ENCODE measurements at places on chromosomes 1 and 21. TPM values are rescaled to one million over a fixed set of nuclear protein-coding genes. Genes with fewer than 3 reads are reported as not detected.
A peak's percentile ranks its signal among the peaks of the same experiment; 100 is the strongest.

- peak overlapping the region; percentile 89 for H3K27ac ChIP-seq
- H3K4me3 ChIP-seq = peak overlapping the region; percentile 57
- peaks cover 85% of the 10 kb centered on the region for H3K4me1 ChIP-seq
- H3K27me3 ChIP-seq = peaks cover 16% of the 10 kb centered on the region
- H3K36me3 ChIP-seq = no peaks in the 10 kb centered on the region
Observed at GRCh38 chr1:1434824-1435105, 725 bp upstream of the VWA1 start.

GRCh38 chr1:218660678-218661053 lies 315.5 kb downstream of the TGFB2 start:
- H3K4me3 ChIP-seq = no peak overlapping the region
- H3K27me3 ChIP-seq = no peaks in the 10 kb centered on the region
- no peaks in the 10 kb centered on the region for H3K4me1 ChIP-seq
- DNase-seq = no peak

DNA sequence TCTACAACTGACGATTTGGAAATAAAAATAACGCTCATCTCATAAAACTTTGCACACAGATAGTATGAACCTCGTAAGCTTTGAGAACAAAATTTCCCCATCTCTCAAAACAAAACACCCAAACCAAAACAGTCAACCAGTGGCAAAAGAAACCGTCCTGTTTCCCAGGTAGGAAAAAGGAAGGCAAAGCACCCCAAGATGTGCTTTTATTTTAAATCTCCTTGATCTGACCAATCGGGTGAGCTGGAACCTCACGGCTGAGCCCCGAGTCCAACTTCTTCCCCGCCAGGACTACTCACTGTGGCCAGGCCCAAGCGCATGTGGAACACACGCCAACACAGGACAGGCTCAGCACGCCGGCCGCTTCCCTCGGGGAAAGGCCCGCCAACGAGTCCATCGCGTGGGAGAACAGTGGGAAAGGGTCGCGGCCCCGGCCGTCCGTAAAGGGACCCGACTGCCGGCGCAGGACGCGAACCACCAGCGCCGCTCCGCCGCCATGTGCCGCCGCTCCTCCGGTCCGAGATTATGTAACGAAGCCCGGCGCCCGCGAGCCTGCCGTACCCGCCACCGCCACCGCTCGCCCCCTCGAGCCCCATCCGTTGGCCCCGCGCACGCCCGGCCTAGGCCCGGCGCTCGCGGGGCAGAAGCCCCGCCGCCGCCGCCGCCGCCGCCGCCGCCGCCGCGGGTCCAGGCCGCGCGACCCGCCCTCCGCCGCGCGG lies 759 bp downstream of the AHCTF1 start:
- no peaks in the 10 kb centered on the region for H3K27me3 ChIP-seq
- peak overlapping the region; percentile 95 for H3K4me3 ChIP-seq
- peak overlapping the region; percentile 98 for H3K27ac ChIP-seq
- H3K4me1 ChIP-seq = peaks cover 14% of the 10 kb centered on the region
- peaks cover 30% of the 10 kb centered on the region for H3K36me3 ChIP-seq

GRCh38 chr1:153394391-153394790 lies 3.5 kb upstream of the S100A8 start:
- H3K27ac ChIP-seq = no peak overlapping the region
- no peaks in the 10 kb centered on the region for H3K36me3 ChIP-seq
- peaks cover 8% of the 10 kb centered on the region for H3K27me3 ChIP-seq
- no peak for DNase-seq

- DNase-seq = no peak
- peaks cover 10% of the 10 kb centered on the region for H3K4me1 ChIP-seq
- H3K36me3 ChIP-seq = no peaks in the 10 kb centered on the region
- no peaks in the 10 kb centered on the region for H3K27me3 ChIP-seq
- H3K4me3 ChIP-seq = no peak overlapping the region
- no peak overlapping the region for H3K27ac ChIP-seq
Observed at GRCh38 chr1:15680131-15680530, 4.0 kb upstream of the PLEKHM2 start.

DNA sequence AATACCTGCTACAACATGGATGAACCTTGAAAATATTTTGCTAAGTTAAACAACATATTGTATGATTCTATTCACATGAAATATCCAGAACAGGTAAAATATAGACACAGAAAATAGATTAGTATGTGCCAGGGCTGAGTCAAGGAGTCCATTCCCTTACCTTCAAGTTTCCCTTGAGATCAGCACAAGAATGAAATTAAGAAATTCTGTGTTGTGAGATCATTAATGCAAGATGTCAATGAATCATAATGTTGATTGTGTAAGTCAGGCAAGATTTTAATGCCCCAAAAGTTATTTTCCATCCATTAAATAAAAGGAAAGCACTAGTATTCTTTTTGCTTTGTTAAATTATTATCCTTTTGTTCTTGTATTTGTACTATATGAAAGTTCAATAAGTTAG lies 139.4 kb downstream of the MRPL39 start:
- H3K4me1 ChIP-seq = no peaks in the 10 kb centered on the region
- no peaks in the 10 kb centered on the region for H3K27me3 ChIP-seq
- no peak for DNase-seq
- no peaks in the 10 kb centered on the region for H3K36me3 ChIP-seq
- H3K27ac ChIP-seq = no peak overlapping the region
- no peak overlapping the region for H3K4me3 ChIP-seq

GRCh38 chr1:95186149-95186548 lies 47.9 kb upstream of the RWDD3 start:
- H3K4me3 ChIP-seq = no peak overlapping the region
- H3K4me1 ChIP-seq = no peaks in the 10 kb centered on the region
- H3K27me3 ChIP-seq = no peaks in the 10 kb centered on the region
- H3K36me3 ChIP-seq = no peaks in the 10 kb centered on the region

- no peaks in the 10 kb centered on the region for H3K36me3 ChIP-seq
- no peaks in the 10 kb centered on the region for H3K4me1 ChIP-seq
- no peak overlapping the region for H3K27ac ChIP-seq
- DNase-seq = no peak
Observed at GRCh38 chr21:45248893-45249381, 38.8 kb downstream of the POFUT2 start.

DNA sequence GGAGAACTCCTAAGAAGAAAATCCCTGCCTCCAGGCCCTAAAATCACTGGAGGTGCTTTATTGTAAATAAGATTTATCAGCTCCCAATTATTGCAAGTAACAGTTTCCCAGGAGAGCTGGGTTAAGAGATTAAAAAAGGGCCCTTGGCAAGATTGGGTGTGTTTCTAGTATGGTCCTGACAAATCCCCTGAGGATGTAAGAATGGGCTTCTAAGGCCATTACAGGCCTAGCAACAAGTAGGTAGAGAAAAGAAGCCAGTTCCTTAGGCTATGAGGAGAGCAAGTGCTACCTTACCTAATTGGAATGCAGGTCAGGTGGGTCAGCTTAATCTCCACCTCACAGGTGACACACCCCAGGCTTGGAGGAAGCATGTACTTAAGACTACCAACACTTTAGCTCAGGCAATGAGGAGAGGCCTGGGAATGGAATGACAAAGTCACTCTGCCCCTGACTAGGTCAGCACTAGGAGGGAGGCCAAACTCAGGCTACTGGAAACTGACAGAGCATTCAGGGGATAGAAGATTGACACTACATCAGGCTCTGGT lies 6.8 kb upstream of the OTUD7B start:
- DNase-seq = peak; percentile 53
- H3K27me3 ChIP-seq = no peaks in the 10 kb centered on the region
- no peak overlapping the region for H3K4me3 ChIP-seq
- H3K36me3 ChIP-seq = no peaks in the 10 kb centered on the region

DNA sequence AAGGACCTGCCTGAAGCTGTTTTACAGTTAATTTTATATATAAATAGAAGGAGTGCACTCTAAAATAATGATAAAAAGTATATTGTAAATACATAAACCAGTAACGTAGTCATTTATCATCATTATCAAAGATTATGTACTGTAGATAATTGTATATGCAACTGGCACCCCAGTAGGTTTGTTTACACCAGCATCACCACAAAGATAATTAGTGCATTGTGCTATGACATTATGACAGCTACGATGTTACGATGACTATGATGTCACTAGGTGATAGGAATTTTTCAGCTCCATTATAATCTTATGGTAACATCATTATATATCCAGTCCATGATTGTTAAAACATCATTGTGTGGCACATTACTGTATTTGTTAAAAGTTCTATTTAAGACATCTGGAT lies 185.2 kb downstream of the LBR start:
- H3K27me3 ChIP-seq = no peaks in the 10 kb centered on the region
- H3K4me1 ChIP-seq = no peaks in the 10 kb centered on the region
- no peak overlapping the region for H3K4me3 ChIP-seq

Gene TMPRSS2
- 87.7 TPM for total RNA-seq

Gene AIRE
- not detected for total RNA-seq

Gene CCDC190
- total RNA-seq = 5.2 TPM

Gene SH2D2A
- 3.5 TPM for total RNA-seq

Gene AVPR1B
- total RNA-seq = not detected

Gene TEDDM1
- not detected for total RNA-seq

Gene SLC9A1
- total RNA-seq = 57.7 TPM

Gene FCAMR
- total RNA-seq = not detected

Gene CDA
- 5.3 TPM for total RNA-seq

Gene TMEM200B
- 4.3 TPM for total RNA-seq

Gene LAX1
- total RNA-seq = 3.0 TPM
